Activated T-helper 1 cell treated with anti-CD3 and anti-CD28 coated beads, Interleukin-12 subunit alpha, Interleukin-12 subunit beta, Interleukin-2, Interleukin-4 antibody, amounts not matched to agents 30 ng/mL and 10 ng/mL and 1 ng/mL, durations not matched to agents 14 hours and 24 hours and 36 hours (primary cell): ENCODE measurements at places on chromosomes 1 and 21. TPM values are rescaled to one million over a fixed set of nuclear protein-coding genes. Genes with fewer than 3 reads are reported as not detected.

DNA sequence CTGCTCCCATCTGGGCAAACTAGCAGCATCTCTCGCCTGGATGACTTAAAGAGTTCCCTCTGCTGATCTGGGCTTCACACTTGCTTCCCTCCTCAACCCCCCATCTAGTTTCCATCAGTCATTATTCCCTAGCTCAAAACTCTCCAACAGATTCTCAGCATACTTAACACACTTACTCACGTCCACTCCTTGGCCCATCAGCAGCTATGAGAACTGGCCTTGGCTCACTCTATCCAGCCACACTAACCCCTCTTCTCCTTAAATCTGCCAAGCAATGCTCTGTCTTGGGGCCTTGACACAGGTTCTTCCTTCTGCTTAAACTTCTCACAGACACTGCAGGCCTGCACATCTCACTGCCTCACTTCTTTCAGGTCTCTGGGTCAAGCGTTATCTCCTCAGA lies 41.6 kb downstream of the GNG12 start:
- no peak overlapping the region for H3K27ac ChIP-seq
- no peaks in the 10 kb centered on the region for H3K36me3 ChIP-seq
- no peak for DNase-seq
- no peak overlapping the region for H3K4me3 ChIP-seq

DNA sequence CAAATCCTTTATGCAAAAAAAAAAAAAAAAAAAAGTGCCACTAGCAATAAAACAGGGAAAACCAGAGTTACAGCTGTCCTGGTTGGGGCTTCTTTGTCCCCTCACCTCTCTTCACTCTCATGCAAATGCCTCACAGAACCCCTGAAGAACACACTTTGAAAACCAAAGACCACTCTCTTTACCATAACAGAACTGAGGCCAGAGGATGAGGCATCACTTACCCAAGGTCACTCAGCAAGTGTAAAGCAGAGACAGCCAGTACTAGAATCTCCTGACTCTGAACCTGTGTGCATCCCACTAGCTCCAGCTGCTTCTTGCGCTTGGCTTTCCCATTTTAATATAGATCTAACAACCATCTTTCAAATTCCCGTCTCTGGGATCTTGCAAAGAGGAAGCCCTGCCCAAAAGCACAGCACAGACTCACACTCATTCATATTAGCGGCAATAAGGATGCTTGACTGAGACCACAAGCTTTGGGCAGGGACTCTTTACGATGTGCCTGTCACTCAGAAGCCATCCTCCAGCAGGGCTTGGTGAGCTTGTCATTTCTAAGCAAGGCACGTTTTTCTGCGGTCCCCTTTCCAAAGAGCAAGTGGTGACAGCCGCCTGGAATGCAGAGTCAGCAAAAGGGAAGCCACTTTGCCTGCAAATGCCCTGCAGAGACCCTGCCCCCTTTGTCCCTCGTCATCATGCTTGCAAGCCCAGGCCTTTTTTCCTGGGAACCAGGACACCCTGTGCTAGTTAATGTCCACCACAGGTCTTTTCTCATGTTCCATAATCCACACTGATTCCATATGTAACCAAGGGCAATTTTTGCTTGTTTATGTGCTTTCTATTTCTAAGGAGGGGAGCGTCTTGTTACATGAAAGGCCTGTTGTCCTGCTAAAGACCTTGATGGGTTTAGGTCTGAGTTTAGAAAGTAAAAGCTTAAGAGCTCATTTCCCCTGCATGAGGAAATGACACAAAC lies 76.5 kb upstream of the NFIA start:
- no peak for DNase-seq
- no peaks in the 10 kb centered on the region for H3K4me1 ChIP-seq
- no peak overlapping the region for H3K4me3 ChIP-seq

Gene CRTC2
- 62.8 and 76.4 TPM in 2 replicates for total RNA-seq

Gene EFNA1
- not detected in 2 replicates for total RNA-seq

Gene SCYL3
- 11.8 and 12.3 TPM in 2 replicates for total RNA-seq
